AG09309 (cell line): ENCODE measurements at places on chromosomes 13 and 19.

DNA sequence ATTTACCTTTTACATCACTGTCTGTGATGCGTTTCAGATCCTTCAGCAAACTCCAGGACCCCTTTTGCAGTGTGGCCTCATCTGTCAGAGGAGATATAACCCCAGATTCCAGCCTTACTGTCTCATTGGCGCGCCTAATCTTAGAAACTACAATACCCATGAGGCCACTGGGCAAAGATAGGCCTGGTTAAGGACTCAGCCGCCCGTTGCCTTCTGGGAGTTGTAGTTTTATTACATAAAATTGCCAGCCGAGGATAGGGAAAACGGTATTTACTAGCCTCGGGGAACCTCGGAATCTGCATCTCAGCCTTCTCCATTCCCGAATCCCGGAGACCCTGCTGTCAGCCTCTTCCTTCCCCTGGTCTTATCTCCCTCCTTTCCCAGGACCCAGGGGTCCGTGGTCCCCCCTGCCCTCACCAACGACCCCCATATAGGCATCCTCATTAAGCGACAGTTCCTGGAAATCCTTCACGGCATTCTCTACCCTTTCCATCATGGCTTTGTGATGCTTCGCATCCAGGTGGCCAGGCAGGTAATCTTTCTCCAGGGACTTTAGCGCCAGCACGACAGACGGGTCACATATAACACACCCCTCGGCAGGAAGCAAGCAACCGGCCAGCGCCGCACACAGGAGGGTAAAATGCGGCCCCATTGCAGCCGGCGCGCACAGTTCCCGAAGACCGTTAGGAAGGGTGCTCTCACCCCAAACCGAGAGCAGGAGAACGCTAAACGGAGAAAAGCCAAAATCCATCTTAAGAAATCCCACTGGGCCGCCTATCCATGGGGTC lies 1.3 kb downstream of the IZUMO1 start:
- no peak for DNase-seq

- no peak for DNase-seq
Observed at GRCh38 chr13:24631922-24632321, 48.3 kb upstream of the ATP12A start.

DNA sequence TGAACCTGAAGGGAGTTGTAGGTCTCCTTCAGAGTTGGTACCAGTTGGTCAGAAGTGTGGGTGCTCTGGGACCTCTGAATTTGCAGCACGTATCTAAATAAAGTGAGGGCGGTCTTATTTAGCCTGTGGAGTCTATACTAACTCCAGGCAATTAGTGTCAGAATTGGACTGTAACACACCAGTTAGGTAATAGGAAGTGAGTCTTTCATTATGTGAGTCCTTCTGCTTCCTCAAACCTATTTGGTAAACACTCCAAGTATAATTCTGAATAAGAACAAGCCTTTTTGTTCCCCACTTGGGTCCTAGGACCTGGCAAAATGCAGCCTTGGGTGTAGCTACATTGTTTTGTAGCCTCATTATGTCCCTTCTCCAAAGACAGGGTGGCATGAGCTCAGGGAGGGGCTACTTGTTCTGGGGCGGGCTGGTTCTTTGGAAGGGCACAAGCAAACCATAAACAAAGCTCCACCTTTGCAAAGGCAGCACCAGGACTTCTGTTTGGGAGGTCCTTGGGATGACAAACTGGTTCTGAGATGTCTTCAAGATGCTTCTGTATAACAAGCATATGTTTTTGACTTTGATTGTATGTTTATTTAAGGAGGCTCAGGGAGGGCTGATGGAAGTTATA lies 418.0 kb downstream of the ZNF536 start:
- DNase-seq, result no peak

GRCh38 chr19:6150289-6150688 lies 14.8 kb downstream of the ACSBG2 start:
- DNase-seq, result no peak

- DNase-seq, result no peak
Observed at GRCh38 chr13:38376546-38376945, 26.9 kb downstream of the UFM1 start.

- no peak for DNase-seq
Observed at GRCh38 chr13:95091755-95092154, 209.5 kb downstream of the ABCC4 start.

- no peak for DNase-seq
Observed at GRCh38 chr19:35011737-35012682, 11.9 kb downstream of the GRAMD1A start.

DNA sequence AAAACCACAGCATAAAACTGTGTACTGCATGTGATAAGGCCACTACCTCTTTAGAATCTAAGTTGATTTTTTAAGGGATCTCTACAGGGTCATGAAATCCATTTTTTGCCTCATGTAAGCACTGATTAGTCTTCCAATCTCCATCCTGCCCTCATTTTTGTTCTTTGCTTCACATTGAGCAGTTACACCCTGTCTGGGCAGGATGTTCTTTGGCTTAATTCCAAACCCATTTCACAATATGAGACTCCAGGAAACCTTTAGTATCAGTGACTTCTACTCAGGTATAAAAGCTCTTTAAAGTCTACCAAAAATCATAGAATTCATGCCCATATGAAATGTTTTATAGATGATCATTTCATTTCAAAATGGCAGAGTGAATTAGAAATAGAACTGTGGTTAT lies 592.6 kb downstream of the TBC1D4 start:
- no peak for DNase-seq

GRCh38 chr19:51002542-51003311 lies 1.3 kb upstream of the KLK8 start:
- no peak for DNase-seq

- DNase-seq, result no peak
Observed at GRCh38 chr13:41458187-41458760, 924 bp downstream of the RGCC start.

GRCh38 chr13:111215081-111216047 lies 100.3 kb downstream of the ARHGEF7 start:
- DNase-seq, result no peak

- DNase-seq, result no peak
Observed at GRCh38 chr19:39139971-39140453, 14.4 kb downstream of the PAK4 start.

- DNase-seq, result peak; percentile 88
Observed at GRCh38 chr13:95676762-95677563, at the start of gene DNAJC3. TSS of gene DNAJC3 (plus strand) at chr13:95677139. CDS start at chr13:95677256, 117 bp downstream.

DNA sequence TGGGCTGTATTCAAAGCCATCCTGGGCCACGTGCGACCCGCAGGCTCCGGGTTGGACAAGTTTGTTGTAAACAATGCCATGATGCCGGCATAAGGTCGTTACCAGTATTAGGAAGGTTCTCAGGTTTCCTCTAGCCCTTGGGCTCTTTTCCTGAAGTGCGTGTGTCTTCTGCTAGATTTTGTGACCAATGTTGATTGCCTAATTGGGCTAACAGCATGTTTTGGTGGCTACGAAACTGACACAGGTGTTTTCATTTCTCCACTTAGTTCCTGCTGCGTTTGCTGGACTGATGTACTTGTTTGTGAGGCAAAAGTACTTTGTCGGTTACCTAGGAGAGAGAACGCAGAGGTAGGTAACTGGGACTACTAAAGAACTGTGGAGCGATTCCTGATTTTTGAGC lies 20.3 kb downstream of the ALOX5AP start:
- DNase-seq, result no peak

- no peak for DNase-seq
Observed at GRCh38 chr19:17931532-17932191, 1.2 kb upstream of the CCDC124 start.

- DNase-seq, result no peak
Observed at GRCh38 chr13:102825400-102825799, 20.4 kb upstream of the ERCC5 start.

DNA sequence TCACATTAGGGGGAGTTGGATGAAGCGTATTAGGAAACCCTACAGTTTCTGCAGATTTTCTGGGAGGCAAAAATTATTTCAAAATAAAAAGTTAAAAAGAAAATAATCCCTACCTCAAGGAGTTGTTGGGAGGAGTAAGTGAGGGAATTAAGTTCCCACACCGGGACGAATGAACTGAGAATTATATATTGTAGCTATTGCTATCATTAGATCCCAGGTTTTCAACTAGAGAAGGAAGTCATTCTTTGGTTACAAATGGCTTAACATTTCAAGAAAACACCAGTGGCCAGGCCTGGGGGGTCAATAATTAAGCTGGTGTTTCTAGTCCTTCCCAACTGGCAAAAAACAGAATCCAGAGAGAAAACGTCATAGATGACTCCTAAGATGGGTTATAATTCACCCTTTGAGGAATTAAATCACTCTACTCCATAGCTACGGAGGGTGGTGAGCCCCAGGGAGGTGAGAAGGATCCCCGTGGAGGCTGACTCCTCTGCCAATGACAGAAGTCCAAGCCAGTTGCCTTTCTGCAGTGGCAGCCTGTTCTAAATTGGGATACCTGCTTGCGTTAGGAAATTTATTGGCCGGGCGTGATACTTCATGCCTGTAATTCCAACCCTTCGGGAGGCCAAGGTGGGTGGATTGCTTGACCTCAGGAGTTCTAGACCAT lies 1.2 kb upstream of the MYDGF start:
- no peak for DNase-seq

GRCh38 chr13:94408314-94409036 lies 71.0 kb downstream of the DCT start:
- no peak for DNase-seq

- DNase-seq, result no peak
Observed at GRCh38 chr19:39223703-39224279, 19.7 kb upstream of the SYCN start.
